ENCODE measurements at places on chromosomes 3 and 15.

DNA sequence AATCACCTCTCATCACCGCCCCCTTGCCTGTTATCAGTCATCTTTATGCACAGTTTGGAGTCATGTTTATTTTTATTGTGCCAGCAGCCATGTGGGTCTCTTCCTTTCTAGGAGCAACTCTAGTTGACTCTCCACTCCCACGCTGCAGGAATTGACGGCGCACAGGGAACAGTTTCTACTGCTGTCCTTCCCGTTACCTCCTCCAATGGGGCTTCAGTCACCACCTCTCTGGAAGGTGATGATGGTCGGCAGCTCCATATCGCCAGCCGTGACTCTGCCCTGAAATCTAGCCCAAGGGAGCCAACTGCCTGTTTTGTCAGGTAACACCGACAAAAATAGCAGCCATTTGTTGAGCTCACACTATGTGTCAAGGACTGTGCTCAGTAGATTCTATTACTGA lies 35.6 kb upstream of the FAM107A start:
- DNase-seq = no peak

GRCh38 chr3:37903320-37903719 lies 41.6 kb downstream of the CTDSPL start:
- no peak for DNase-seq

- no peak for DNase-seq
These were observed 20.9 kb downstream of the GABRR3 start for GRCh38 chr3:98014268-98014585.

GRCh38 chr3:195739561-195740111 lies 18.9 kb downstream of the MUC20 start:
- DNase-seq = no peak

DNA sequence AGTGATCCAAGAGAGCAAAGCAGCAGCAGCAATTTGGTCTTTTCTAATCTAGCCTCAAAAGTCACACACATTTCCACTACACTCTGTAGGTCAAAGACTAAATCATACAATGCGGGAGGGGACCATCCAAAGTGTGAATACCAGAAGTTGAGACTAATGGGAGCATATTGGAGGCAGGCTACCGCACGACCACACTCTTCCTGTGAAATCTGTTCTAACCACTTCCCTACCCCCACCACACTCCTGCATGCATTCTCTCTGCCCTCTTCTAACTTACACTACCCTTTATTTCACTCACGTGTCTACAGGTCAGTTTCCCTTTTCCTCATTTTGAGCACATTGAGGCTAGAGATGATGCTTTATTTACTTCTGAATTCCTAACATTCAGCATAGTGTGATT lies 23.7 kb upstream of the PRTG start:
- no peak for DNase-seq

DNA sequence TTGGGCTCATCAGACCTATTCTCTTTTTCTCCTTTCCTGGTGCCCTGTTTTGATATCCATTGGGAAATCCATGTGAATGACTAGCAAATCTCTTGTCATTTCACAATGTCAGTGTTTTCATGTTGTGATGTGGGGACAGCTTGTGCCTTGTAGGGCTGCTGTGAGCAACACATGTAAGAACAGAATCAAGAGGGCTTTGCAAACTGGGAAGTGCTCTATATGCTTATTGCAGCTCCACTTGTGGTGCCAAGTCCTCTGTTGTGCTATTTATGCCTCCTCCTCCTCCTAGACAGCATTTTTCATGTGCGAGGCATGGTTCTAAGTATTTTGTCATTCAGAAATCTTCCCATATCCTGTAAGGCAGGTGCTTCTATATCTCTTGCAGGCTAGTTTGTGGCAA lies 56.4 kb downstream of the ZNF621 start:
- no peak for DNase-seq

DNA sequence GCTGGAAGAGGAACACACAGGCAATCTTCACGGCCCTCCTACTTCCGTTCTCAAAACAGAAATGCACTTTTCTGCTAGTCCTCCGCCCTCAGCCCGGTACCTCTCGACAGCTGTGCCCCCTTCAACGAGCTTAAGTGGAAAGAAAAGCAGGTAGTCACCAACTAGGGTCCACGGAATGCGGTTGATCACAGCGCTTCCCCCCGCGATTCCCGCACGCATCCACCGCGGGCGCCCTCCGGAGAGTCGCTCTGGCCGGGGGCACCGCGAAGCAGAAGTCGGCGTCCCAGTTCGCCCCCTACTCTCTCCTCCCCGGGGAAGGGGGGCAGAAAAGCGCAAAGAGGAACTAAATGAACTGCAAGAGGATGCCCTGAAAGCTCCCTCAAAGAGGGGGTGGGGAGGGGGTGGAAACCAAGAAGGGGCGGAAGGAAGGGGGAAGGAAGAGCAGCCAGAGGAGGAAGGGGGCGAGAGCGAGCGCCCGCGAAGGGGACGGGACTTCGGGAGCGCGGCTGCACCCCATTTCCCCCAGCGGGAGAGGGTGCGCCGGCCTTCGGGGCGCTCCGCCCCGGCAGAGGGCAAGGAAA lies 738 bp downstream of the ACAP2 start:
- DNase-seq = peak; percentile 42

- DNase-seq = no peak
These were observed 64.8 kb upstream of the ABHD2 start for GRCh38 chr15:89023311-89023961.

All from BE2C (cell line).